ENCODE measurements at places on chromosomes 4 and X.

DNA sequence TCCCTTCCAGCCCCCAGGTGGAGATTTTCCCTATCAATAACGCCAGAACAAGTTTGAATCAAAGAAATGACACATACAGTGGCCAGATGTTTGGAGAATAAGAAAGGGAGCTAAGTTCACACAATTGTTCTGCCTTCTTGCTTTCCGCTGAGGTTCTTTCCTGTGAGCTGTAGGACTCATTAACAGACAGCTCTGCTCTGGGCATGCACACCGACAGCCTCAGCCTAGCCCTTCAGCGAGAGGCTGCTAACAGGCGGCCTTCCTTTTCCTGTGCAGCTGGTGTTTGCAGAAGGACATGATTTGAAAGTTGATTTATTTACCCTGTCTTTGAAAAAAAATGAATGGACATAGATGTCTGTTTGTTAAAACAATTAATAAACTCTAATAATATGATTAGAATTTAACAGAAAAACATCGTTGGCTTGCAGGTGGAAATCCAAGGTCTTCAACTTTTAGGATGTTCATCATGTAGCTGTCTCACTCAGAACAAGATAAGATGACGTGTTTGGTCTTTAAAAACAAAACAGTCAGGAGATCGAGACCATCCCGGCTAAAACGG lies 183.3 kb downstream of the KDR start:
- DNase-seq: no peak

GRCh38 chrX:70196961-70197720 lies 19.9 kb downstream of the DGAT2L6 start:
- peak; percentile 32 for DNase-seq

- no peak for DNase-seq
Observed at GRCh38 chrX:53481093-53481492, 46.9 kb upstream of the HSD17B10 start.

DNA sequence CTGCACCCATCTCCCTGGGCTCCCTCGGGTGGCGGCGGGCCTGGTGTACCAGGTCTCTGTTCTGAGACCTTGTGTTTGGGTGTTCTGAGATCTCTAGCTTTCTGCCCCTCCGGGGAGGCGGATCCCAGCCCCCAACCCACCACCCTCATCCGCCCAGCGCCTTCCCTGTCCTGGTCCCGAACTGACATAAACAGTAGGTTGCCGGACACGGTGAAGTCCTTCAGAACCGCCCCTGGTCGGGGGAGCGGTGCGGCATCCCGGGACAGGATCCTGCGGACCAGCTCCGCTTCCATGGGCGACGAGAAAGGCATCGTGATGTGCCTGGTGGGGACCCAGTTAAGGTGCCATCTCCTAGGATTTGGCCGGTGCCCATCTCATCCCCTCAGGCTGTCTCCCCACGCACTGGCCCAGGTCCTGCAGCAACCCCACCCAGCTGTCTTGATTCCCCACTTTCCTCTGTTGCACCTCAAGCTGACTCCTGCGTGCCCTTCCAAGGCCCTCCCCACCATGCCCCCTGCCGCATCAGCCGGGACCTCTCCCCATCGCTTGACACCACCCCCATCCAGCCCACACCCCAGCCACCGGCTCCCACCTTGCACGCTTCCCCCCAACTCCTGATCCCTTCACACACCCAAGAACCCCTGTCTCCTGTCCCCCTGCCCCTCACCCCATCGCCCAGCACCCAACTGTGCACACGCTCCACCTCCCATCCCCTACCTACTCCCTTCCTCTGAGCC lies 900 bp downstream of the CTAG2 start:
- no peak for DNase-seq

- no peak for DNase-seq
Observed at GRCh38 chr4:171629182-171629581, 184.0 kb upstream of the GALNTL6 start.

DNA sequence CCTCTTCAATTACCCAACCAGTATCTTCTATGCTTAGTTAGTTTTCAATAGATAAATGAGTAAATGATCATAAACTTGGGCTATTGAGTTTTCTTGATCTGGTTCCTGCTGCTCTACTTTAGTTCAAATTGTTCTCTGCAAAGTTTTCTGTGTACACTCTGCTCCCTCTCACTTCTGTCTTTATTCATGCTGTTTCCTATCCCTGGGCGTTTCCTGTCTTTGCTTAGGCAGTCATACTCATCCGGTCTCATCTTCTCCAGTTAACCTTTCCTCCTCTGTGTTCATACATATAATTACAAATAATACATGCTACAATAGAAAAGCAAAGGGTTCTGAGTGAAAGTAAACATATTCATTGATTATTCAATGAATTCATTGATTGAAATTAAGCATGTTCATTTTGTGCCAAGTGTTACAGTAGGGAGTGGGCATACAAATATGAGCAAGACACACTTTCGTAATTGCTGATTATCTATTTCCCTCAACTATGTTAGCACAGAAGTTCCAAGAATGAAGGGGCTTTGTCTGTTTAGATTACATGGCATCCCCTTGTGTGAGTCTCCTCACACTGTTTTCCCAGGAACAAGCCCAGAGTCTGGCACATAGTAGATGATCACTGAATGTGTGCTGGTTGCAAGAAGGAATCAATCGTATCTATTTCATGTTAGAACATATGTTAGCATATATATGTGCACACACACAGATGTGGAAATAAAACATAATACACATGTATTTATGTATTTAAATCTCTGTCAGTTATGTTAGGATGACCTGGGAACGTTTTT lies 1.1 kb downstream of the RAB39B start:
- no peak for DNase-seq

DNA sequence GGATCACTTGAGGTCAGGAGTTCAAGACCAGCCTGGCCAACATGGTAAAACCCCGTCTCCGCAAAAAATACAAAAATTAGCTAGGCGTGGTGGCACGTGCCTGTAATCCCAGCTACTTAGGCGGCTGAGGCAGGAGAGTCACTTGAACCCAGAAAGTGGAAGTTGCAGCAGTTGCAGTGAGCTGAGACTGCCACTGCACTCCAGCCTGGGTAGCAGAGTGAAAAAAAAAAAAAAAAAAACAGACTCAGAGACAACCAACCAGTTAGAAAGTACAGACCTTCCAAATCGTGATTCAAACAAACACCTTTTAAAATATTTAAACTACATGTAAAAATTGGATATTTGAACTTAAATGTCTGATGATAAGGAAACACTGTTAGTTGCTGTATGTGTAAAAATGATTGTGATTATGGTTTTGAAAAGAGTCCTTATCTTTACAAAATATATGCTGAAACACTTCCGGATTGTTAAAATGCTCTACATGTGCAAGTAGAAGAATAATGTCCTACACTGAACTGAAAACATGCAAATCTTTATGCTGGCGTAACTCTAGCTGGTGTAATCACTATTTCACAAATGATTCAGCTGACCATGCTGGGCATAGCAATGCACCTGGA lies 37.8 kb downstream of the SH3KBP1 start:
- no peak for DNase-seq

GRCh38 chr4:189206953-189207352 lies 733.7 kb upstream of the FRG1 start:
- no peak for DNase-seq

DNA sequence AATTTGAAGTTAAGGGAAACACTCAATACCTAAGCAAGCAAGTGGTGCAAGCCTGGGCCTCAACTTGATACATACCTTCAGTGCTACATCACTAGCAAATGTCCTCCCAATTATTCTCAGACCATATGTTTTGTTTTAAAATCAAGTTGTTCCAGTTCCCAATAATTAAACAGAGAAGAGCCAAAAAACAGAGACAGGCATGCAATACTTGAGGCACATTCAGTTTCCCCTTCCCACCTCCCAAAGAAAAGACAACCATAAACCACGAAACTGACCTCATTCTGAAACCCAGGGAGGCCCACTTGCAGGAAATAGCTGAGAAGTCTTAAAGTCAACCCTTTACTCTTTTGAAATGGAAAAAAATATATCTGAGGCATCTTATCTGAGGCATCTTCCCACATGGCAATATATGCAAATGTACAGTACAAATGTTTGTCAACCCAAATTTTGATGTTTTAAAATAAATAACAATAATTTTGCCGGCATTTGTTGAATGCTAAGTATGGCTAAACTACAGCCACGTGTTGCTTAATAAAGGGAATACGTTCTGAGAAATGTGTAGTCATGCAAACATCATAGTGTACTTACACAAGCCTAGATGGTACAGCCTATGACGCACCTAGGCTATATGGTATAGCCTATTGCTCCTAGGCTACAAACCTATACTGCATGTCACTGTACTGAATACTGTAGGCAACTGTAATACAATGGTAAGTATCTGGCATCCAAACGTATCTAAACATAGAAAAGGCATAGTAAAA lies 147.5 kb downstream of the TSPAN5 start:
- DNase-seq: no peak

GRCh38 chr4:81038636-81039350 lies 8.3 kb downstream of the BMP3 start:
- no peak for DNase-seq

DNA sequence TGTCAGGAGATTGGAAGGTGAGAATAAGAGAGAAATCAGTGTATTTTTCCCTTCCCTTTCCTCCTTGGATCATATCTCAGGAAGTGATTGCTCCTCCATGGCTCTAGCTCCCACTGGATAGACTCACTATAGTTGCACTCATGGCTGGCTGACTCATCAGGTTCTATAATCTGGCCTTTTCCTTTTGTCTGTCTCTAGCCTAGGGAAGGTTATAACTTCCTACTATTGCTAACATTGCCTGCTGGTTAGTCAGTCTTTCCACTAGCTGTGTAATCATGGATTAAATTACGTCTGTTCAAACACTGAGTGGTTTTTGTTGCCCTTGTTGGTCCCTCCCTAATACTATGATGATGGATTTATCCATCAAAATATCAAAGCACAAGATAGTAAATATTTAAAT lies 195.5 kb upstream of the VEGFC start:
- no peak for DNase-seq

DNA sequence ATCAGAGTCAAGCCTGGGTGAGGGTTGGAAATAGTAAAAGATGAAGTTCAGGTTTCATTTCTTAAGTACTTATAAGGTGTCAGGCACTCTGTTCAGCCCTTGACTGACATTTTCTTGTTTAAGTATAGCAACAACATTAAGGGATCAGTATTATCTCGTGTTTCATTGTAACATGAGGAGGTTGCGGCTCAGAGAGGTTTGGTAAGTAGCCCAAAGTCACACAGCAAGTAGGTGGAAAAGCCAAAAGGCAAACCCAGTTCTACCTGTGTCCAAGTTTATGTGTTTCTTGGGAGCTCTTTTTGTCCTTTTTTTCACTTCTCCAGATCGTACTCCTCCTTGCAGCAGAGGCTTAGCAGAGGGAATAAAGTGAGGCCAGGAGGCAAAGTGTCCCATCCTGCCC lies 337.5 kb upstream of the KLF3 start:
- DNase-seq: no peak

GRCh38 chr4:47271291-47271690 lies 192.2 kb downstream of the COMMD8 start:
- DNase-seq: no peak

GRCh38 chrX:774536-774935 lies 143.9 kb downstream of the SHOX start:
- DNase-seq: no peak

DNA sequence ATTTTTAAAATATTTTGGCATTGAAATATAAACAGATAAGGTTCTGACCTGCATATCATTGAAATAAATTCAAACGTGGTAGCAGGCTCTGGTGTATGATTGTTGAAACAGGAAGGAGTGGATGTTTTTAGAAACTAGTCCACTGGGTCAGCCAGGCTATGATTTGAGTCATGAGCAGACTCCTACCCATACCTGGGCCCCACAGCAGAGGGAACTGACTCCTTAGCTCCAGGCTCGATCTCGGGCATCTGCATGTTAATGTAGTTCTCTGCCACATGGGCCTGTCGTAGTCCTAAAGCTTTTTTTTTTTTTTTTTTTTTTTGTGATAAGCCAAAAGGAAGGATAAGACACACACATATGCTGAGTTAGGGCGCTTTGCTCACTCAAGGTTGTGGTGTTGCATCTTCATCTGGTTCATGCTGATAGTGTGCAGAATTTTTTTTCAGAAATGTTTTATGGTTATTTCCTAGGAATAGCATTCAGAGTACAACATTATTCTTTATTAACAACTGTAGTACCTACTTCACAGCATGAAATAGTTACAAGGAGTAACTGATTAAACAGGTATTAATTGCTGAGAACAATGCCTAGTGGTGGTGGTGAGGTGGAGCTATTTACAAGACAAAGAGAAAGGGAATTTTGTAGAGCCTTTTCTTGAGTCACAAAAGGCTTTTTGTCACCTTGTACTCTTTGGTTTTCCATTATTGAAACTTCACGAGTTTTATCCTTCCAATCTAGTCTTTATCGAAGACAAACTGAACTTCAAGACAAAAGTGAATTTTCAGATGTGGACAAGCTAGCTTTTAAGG lies 27.3 kb downstream of the OFD1 start:
- no peak for DNase-seq

DNA sequence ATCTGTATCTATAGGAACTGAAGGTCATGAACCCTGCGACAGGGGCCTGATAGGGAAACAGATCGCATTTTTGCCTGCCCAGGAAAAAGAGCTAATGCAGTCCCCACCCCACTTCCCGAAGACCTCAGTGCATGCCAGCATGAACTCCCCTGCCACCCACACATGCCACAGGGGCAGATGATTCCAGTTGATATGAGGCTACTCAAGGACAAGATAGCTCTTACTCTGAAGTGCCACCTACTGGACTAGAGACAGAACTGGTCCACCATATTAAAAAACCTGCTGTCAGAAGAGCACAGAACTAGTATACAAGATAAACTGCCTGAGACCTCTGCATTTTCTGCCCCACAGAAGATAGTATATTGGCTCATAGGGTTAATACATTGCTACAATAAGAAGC lies 68.0 kb downstream of the YIPF7 start:
- no peak for DNase-seq

GRCh38 chr4:107018344-107018735 lies 17.8 kb downstream of the DKK2 start:
- no peak for DNase-seq

DNA sequence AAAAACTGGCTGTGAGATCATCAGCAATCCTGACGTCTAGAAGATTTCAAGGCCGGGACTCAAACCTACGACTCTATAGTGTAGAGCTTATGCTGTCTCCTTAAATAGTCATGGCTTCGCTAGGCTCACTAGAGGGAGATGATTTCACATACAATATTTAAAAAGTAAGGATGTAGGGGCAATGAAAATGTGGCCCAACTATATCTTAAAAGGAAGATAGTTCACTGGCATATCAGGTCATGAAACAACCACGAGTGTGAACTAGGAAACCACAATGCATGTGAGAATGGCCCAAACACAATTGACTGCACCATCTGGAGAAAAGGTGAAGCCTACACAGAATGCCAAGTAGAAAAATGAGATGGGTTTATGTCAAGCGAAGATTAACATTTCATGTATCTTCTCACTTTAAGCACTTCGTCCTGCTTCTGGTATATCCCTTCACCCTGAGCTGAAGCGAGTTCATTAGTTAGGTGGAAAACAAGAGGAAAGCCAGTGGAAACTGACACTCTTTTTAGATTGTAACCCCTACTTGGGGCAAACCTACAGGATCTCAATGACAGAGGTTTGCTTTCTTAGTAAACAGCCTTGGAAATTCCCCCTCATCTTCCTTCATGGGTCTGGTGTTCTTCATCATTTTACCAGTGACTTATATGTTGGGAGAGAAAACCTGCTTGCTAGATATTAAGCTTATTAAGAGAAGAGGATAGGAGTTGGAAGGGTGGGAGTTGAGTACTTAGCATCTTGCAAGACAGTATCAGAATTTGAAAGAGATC lies 17.4 kb downstream of the FAM9C start:
- no peak for DNase-seq

GRCh38 chr4:161252520-161253141 lies 911.2 kb downstream of the FSTL5 start:
- no peak for DNase-seq
